ENCODE measurements at places on chromosomes 5 and 9. TPM values are rescaled to one million over a fixed set of nuclear protein-coding genes. Genes with fewer than 3 reads are reported as not detected.

CDH6 gene
- total RNA-seq, result 6.9 TPM

GRCh38 chr9:110820381-110820780, 151.8 kb downstream of the MUSK start:
- H3K36me3 ChIP-seq, result no peaks in the 10 kb centered on the region
- H3K4me1 ChIP-seq, result no peaks in the 10 kb centered on the region
- no peak overlapping the region for H3K4me3 ChIP-seq
- H3K27me3 ChIP-seq, result no peaks in the 10 kb centered on the region
- no peak overlapping the region for H3K27ac ChIP-seq
- no peak for DNase-seq

ANKRD55 gene
- total RNA-seq, result not detected

DNA sequence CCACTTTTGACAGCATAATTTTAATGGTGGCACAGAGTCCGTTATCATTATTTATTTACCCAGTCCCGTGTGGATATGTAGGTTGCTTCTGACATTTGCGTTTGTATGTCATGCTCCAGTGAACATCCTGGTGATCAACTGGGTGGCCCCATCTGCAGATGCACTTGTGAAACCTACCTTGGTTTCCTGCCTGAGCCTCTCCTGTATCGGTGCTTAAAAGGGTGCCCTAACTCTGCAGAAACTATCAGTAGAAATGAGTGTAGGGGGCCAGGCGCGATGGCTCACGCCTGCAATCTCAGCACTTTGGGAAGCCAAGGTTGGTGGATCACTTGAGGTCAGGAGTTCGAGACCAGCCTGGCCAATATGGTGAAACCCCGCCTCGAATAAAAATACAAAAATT, 92.1 kb upstream of the IER5L start:
- DNase-seq, result no peak
- H3K27me3 ChIP-seq, result no peaks in the 10 kb centered on the region
- H3K4me3 ChIP-seq, result no peak overlapping the region
- no peaks in the 10 kb centered on the region for H3K36me3 ChIP-seq
- no peaks in the 10 kb centered on the region for H3K4me1 ChIP-seq
- no peak overlapping the region for H3K27ac ChIP-seq

GGTA1 gene
- total RNA-seq, result 10.2 TPM

- no peak overlapping the region for H3K4me3 ChIP-seq
- no peaks in the 10 kb centered on the region for H3K36me3 ChIP-seq
- no peak for DNase-seq
- H3K27ac ChIP-seq, result no peak overlapping the region
These were observed 150.0 kb upstream of the ACO1 start for GRCh38 chr9:32234451-32234850.

- H3K4me3 ChIP-seq, result no peak overlapping the region
- no peaks in the 10 kb centered on the region for H3K4me1 ChIP-seq
- no peaks in the 10 kb centered on the region for H3K36me3 ChIP-seq
These were observed 132.3 kb upstream of the GLRA1 start for GRCh38 chr5:152056931-152057330.

- H3K27ac ChIP-seq, result no peak overlapping the region
- no peak for DNase-seq
- no peaks in the 10 kb centered on the region for H3K36me3 ChIP-seq
These were observed 94.1 kb downstream of the RASEF start for GRCh38 chr9:82968816-82969215.

SPOCK1 gene
- total RNA-seq, result 104 TPM

GRCh38 chr5:68167195-68167651, 48.3 kb upstream of the PIK3R1 start:
- DNase-seq, result no peak
- H3K27me3 ChIP-seq, result no peaks in the 10 kb centered on the region
- no peak overlapping the region for H3K4me3 ChIP-seq
- no peaks in the 10 kb centered on the region for H3K36me3 ChIP-seq
- no peak overlapping the region for H3K27ac ChIP-seq

INSL6 gene
- not detected for total RNA-seq

GRCh38 chr9:125343518-125344275, 82.1 kb downstream of the GAPVD1 start:
- no peaks in the 10 kb centered on the region for H3K27me3 ChIP-seq
- DNase-seq, result no peak
- no peaks in the 10 kb centered on the region for H3K4me1 ChIP-seq
- peaks cover 22% of the 10 kb centered on the region for H3K36me3 ChIP-seq

- no peaks in the 10 kb centered on the region for H3K27me3 ChIP-seq
- DNase-seq, result no peak
- no peaks in the 10 kb centered on the region for H3K4me1 ChIP-seq
- no peak overlapping the region for H3K4me3 ChIP-seq
These were observed 209.6 kb upstream of the ST8SIA4 start for GRCh38 chr5:101112645-101113044.

GRCh38 chr5:27381686-27382085, 343.3 kb upstream of the CDH9 start:
- H3K27me3 ChIP-seq, result no peaks in the 10 kb centered on the region
- no peak overlapping the region for H3K27ac ChIP-seq
- no peak for DNase-seq
- H3K4me3 ChIP-seq, result no peak overlapping the region
- no peaks in the 10 kb centered on the region for H3K36me3 ChIP-seq
- H3K4me1 ChIP-seq, result no peaks in the 10 kb centered on the region

DNA sequence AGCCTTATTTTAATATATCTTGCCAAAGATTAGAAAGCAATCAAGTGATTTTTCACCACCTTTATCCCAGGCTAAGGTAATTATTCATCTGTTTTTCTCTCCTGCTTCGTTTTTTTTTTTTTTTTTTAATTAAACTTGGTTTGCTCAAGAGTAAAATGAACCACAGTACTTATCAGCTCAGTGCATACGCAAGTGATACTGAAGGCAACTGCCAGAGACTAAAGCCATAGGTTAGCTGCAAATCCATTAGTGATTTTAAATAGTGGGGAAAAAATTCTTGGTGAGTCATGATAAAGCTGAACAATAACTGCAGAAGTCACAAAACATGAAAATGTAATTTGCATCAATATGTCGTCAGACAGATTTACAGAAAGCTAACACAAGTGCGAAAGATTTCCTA, 829.1 kb downstream of the PTPRD start:
- no peaks in the 10 kb centered on the region for H3K27me3 ChIP-seq
- H3K4me1 ChIP-seq, result no peaks in the 10 kb centered on the region
- no peaks in the 10 kb centered on the region for H3K36me3 ChIP-seq
- no peak overlapping the region for H3K27ac ChIP-seq
- DNase-seq, result no peak
- no peak overlapping the region for H3K4me3 ChIP-seq

DNA sequence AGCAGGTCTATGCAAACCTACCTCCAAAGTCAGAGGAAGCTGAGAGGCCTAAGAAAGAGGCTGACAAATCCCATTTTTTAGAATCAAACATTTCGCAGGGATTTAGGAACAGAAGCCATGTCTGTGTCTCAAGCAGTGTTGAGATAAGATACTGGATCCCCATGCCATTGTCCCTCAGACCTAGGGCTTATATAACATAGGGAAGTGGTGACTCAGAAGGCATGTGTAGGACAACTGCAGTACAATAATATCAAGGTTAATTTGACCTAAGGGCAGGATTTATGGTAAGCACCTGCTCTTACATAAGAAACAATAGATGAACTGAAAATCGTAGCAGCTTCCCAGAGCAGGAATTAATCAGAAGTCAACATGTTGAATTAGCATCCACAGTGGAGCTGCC, 459.4 kb downstream of the ANXA1 start:
- H3K27ac ChIP-seq, result no peak overlapping the region
- no peaks in the 10 kb centered on the region for H3K27me3 ChIP-seq
- no peak for DNase-seq
- H3K4me3 ChIP-seq, result no peak overlapping the region
- no peaks in the 10 kb centered on the region for H3K36me3 ChIP-seq

CLIC3 gene
- 1.4 TPM for total RNA-seq

ABLIM3 gene
- 16.1 TPM for total RNA-seq
